NCI-H748 treated with DMSO at 0.1 percent for 48 hours (cell line): ENCODE measurements at places on chromosomes 6 and 20.
A peak's percentile ranks its signal among the peaks of the same experiment; 100 is the strongest.

GRCh38 chr6:109069746-109070145 lies 24.9 kb downstream of the SESN1 start:
- no peak for DNase-seq

GRCh38 chr6:39029156-39030011 lies 19.2 kb upstream of the GLP1R start:
- DNase-seq: no peak

DNA sequence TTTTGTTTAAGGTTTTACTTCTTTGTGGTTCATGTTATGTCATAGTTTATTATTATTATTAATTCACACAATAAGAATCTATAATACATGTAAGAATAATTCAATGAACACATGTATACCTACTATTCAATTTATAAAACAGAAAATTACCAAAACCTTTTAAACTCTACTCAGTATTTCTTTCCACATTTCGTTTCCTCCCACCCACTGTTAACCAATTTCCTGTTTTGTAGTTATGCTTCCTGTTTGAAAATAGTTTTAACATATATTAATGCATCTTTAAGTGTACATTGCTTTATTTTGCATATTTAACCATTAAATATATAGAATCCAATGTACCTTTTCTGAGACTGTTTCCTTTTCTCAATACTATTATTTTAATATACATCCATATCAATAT lies 397.9 kb upstream of the SPTLC3 start:
- no peak for DNase-seq

DNA sequence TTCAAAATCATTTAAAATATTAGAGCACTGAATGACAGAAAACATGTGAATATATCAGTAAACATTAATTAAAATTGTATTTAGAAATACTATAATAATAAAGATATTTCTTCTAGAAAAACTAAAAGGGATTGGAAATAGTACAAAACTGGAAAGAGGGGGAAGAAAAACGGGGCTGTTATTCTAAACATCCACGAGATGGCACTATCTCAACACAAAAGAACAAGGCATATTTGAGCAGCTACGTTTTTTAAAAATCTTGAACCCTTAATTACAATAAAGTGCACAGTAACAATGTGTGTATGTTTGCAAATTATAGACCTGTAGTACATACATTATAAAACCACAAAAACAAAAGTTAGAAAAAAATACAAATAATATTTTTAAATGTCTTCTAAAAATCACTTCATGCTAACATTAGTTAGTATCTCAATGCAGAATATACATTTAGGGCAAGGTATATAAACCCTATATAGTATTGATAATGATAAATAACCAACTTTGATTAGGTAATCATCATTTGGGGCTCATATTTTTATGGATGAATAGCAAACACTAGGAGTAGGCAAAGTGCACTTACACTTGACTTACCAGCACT lies 42.5 kb upstream of the PNISR start:
- peak; percentile 38 for DNase-seq

DNA sequence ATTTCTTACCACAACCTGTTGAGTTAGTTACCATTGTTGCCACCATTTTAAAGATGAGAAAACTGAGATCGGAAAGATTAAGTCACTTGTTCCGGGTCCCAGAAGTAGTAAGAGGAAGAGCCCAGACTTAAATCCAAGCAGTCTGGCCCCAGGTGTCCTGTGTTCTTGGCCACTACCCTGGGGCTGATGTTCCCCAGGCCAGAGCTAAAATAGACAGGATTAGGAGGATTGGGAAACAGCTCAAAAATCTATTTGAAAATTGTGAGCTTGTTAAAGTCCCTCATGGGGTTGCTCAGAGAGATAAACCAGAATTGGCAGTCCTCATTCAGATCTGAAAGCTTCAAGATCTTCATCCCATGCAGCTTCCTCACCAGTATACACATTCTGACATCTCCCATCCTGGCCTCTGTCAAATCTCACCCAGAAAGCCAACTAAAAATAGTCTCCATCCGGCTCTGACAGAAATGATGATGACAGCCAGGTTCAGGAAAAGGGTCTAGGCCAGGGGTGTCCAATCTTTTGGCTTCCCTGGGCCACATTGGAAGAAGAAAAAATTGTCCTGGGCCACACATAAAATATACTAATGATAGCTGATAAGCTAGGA lies 62.0 kb downstream of the GFOD1 start:
- no peak for DNase-seq

GRCh38 chr6:35505999-35506412 lies 6.7 kb downstream of the TULP1 start:
- no peak for DNase-seq

DNA sequence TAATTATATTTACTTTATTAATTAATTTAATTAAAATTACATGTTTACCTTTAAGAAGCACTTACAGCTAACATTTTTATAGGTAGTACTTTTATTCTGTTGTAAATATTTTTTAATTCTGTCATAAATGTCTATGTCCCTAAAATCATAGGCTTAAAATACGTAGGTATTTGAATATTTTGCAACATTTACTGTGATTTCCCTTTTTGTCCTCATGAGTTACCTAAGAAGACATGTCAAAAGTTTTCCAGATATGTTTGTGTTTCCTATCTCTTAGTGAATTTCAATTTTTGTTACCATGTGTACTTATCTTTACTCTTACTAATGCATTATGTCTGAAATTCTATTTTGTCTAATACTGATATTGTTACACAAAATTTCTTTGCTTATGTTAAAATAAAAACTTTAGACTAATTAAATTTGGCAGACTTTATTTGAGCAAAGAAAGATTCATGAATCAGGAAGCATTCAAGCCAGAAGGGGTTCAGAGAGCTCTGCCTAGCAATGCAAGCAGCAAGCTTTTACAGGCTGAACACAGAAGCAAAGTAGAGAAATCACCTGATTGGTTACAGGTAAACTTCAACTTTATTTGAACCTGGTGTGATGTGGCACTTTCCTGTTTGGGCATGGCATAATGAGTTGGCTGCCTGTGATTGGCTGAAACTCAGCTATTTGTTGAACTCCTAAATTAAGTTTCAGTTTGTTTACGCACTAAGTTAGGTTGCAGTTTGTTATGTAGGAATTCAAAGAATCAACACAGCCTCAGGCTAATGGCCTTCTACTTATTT lies 123.2 kb upstream of the TMEM170B start:
- no peak for DNase-seq

DNA sequence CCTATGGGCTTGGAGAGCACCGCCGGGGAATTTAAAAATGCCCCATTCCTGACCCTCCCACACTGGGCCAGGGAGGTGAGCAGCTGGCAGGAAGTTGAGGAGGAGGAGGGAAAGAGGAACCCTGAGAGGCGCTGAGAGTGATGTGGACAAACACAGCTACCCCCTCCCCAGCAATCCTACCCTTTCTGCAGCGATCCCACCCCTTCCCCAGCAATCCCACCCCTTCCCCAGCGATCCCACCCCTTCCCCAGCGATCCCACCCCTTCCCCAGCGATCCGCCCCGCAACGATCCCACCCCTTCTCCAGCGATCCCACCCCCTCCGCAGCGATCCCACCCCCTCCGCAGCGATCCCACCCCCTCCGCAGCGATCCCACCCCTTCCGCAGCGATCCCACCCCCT lies 111.6 kb downstream of the SYCP2 start:
- DNase-seq: no peak

DNA sequence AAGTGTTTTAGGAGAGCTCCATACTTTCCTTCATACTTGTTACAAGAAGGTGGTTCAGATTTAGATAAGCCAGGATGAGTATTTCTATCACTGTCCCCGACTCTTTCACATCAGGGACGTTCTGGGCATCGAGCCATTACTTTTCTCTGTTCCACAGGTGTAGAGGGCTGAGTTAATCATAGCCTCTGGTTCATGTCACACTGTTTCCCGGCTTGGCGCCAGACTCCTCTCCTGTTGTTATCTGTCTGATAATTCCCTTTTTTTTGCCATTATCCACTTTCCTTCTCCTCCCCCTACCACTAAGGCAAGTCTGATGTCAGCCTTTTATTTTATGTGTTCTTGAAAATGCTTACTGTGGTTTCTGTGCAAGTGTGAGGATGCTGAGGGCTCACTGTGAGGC lies 593.4 kb downstream of the UTRN start:
- DNase-seq: no peak

- DNase-seq: no peak
Observed at GRCh38 chr6:37280162-37280887, 22.4 kb upstream of the TMEM217 start.

DNA sequence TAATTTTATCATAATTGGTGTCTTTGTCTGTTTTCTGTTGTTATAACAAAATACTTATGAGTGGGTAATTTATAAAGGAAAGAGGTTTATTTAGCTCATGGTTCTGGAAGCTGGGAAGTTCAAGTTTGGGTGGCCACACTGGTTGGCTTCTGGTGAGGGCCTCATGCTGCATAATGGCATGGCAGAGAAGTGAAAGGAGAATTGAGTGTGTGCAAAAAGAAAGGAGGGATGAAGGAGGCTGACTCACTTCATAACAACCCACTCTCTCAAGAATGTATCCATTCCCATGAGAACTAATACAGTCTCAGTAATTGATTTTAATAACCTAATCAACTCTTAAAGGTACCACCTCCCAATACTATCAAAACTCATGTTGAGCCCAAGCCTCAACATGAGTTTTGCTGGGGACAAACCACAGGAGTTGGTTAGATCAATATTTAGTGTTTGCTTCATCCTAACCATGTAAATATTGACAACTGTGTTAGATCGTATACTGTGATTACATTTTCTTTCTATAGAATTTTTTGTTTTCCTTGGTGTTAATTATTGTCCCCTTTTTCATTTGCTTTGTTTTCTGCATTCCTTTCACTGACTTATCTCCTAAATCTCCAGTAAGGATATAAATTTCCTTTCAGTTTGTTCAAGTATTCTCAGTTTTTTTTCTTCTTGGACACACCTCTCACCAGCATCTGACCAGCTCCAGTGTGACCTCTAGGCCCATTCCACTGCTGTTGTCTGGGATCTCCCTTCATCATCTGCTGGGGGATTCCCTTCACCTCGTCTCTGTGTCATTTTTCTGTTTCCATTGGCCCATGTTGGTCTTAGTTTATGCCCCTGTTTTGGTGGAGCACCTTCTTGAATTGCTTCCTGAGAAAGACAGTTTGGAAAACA lies 54.8 kb upstream of the SCGN start:
- no peak for DNase-seq

- no peak for DNase-seq
Observed at GRCh38 chr6:50093938-50094272, 44.2 kb upstream of the DEFB112 start.

GRCh38 chr6:52144196-52145076 lies 41.7 kb upstream of the IL17A start:
- no peak for DNase-seq

DNA sequence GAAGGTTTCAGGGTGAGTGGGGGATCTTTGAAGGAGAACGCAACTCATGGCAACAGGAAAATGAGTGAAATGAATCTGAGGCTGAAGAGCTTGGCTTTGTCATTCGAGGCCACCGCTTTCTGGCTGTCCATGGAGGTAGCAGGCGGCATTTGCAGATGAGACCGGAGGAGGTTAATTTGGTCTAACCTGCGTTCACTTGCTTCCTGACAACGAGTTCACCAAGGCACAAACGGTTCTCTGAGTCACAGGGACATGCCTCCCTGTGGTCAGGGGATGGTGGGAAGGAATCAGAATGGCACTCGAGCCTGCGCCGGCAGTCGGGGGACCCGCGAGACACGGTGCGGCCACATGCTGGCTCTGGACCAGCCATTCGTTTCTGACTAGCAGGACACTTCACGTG lies 75.0 kb downstream of the IRF4 start:
- DNase-seq: no peak

DNA sequence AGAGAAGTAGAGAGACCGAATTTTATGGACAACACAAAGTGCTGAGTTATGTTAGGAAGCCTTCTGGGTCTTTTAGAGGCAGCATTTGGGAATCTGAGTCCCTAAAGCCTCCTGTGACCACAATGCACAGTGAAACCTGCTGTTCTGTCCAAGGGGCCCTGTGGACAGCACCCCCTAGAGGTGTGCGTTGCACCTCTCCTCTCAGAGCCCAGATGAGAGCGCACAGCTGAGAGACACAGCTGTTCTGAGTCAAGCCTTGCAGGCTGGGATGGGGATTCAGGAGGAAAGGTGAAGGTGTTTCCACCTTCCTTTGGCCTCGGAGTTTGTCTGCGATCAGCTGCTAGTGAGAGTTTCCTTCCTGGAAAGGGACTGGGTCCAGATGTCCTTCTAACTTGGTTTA lies 13.0 kb downstream of the PCK1 start:
- DNase-seq: no peak

GRCh38 chr6:31871046-31871659 lies 7.6 kb downstream of the SLC44A4 start:
- no peak for DNase-seq

DNA sequence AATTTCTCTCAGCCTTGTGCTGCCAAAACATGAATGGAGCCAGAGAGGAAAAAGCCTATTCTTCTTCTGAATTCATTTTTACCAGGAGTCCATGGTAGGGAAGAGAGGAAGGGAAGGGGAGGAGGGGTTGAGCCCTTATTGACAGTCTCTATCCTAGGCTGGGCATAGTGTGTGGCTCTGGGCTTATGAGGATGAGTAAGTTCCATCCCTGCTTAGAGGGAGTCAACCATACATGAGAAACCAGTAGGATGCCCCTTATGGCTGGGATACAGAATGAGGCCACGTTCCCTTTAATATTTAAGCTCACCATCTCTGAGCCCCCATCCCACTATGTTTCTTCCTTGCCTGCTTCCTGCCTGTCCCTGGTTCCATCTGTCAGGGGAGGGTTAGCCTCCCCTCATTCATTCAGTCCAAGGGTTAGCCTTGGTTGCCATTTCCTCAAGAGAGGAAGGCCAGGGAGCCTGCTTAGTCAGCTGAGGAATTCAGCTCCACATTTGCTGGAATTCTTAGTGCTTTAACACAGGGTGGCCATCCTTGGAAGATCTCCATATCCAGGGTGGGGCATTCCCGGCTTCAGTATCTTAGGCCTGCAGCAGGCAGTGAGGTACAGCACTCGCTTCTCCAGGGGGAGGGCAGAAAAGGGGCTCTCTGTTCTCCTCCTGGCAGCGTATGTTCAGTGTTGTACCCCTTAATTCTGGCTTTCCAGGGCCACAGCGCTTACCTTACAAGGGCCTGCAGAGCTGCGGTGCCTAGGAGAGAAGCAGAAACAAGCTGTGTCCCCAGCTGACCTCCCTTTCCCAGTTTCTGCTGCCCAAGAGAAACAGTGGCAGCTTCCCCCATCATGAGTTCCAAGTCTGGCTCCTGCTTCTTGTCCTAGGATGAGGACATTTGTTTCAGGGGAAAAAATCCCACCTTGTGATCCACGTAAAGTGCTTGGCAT lies 12.5 kb downstream of the SIRT5 start:
- no peak for DNase-seq

GRCh38 chr20:32682508-32682987 lies 8.8 kb upstream of the C20orf203 start:
- no peak for DNase-seq
